Ascending aorta (tissue), 2 donors: ENCODE measurements at places on chromosomes 16 and 17. TPM values are rescaled to one million over a fixed set of nuclear protein-coding genes. Genes with fewer than 3 reads are reported as not detected.

UNC13D gene
- 33.1 TPM for total RNA-seq

KRTAP4-1 gene
- total RNA-seq = not detected

PTX4 gene
- not detected for total RNA-seq

ANKS4B gene
- total RNA-seq = not detected

SCN4A gene
- total RNA-seq = 1.3 TPM

TP53TG3B gene
- total RNA-seq = not detected

STXBP4 gene
- total RNA-seq = 4.9 TPM

PRPF8 gene
- total RNA-seq = 114 TPM

PDILT gene
- total RNA-seq = not detected

ASB16 gene
- not detected for total RNA-seq

MT4 gene
- total RNA-seq = not detected

CCL7 gene
- total RNA-seq = not detected

KRT35 gene
- total RNA-seq = not detected

GNG13 gene
- total RNA-seq = not detected

TBC1D3 gene
- not detected for total RNA-seq

VAT1L gene
- 12.6 TPM for total RNA-seq

MPP2 gene
- total RNA-seq = 16.7 TPM

CCL5 gene
- 43.2 TPM for total RNA-seq

CLEC19A gene
- total RNA-seq = not detected

CCDC154 gene
- total RNA-seq = not detected

TIMP2 gene
- total RNA-seq = 278 TPM

TMEM114 gene
- not detected for total RNA-seq

ZNF205 gene
- total RNA-seq = 49.8 TPM

KRT16 gene
- total RNA-seq = 31.9 TPM

HBM gene
- total RNA-seq = not detected

RANGRF gene
- total RNA-seq = 15.5 TPM

UNC45B gene
- total RNA-seq = not detected

LDAF1 gene
- 23.5 TPM for total RNA-seq

DPEP3 gene
- not detected for total RNA-seq

CACNG5 gene
- total RNA-seq = not detected

JMJD6 gene
- total RNA-seq = 29.4 TPM

KRTAP4-12 gene
- not detected for total RNA-seq

FN3K gene
- 10.5 TPM for total RNA-seq
